ENCODE measurements at places on chromosomes 1 and 21. TPM values are rescaled to one million over a fixed set of nuclear protein-coding genes. Genes with fewer than 3 reads are reported as not detected.

The PRKAA2 gene
- total RNA-seq, result 25.3 TPM

The LCE6A gene
- not detected for total RNA-seq

The RHBG gene
- not detected for total RNA-seq

The CA6 gene
- not detected for total RNA-seq

The ZBTB8B gene
- under 0.01 TPM for total RNA-seq

The OR2T2 gene
- total RNA-seq, result not detected

The OR2T5 gene
- total RNA-seq, result not detected

The LBR gene
- 175 TPM for total RNA-seq

The TRAF3IP3 gene
- 1.7 TPM for total RNA-seq

The ZSWIM5 gene
- total RNA-seq, result 4.3 TPM

The IFI44L gene
- 3.0 TPM for total RNA-seq

The COL11A1 gene
- total RNA-seq, result 0.36 TPM

The CTSS gene
- 63.3 TPM for total RNA-seq

The CNR2 gene
- not detected for total RNA-seq

The ZMYND12 gene
- total RNA-seq, result 0.55 TPM

The RHBDL2 gene
- total RNA-seq, result not detected

The TCP10L gene
- 1.4 TPM for total RNA-seq

The LIPI gene
- not detected for total RNA-seq

The CD53 gene
- 28.2 TPM for total RNA-seq

The FCGR1A gene
- total RNA-seq, result 0.55 TPM

The KLHDC8A gene
- total RNA-seq, result 0.95 TPM

The PHF13 gene
- total RNA-seq, result 19.4 TPM

The NBPF20 gene
- 0.99 TPM for total RNA-seq
